ENCODE measurements at places on chromosomes 4 and X.

GRCh38 chrX:29744966-29745365 lies 470.4 kb upstream of the MAGEB2 start:
- DNase-seq, result no peak

GRCh38 chrX:37726346-37726745 lies 40.8 kb downstream of the XK start:
- no peak for DNase-seq

GRCh38 chr4:55343887-55344286 lies 2.2 kb upstream of the SRD5A3 start:
- no peak for DNase-seq

DNA sequence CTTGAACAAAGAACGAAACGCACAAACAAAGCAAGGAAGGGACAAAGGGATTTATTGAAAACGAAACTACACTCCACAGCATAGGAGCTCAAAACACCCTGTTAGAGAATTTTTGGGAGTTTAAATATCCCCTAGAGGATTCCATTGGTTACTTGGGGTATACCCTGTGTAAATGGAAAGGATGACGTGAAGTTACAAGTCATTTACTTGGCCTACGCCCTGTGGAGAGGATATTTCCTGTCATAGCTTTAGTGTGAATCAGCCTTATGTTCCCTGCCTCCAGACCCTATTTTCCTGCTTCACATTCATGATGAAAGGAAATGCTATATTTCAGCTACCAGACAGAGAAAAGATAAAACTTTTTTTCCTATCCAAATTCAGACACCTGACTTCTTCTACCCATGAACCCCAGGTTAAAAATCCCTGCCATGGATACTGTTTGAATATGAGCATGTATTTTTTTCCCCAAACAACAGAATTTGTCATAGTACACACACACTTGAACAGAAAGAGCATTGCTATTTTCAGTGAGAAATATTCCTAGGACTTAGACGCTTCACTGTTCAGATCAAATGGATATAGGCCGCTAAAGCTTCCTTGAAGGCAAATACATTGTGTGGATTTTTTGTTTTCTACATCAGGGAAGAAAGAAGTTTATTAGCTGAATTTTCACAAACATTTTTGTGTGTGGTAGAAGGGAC lies 20.4 kb downstream of the PIN4 start:
- DNase-seq, result peak; percentile 78

DNA sequence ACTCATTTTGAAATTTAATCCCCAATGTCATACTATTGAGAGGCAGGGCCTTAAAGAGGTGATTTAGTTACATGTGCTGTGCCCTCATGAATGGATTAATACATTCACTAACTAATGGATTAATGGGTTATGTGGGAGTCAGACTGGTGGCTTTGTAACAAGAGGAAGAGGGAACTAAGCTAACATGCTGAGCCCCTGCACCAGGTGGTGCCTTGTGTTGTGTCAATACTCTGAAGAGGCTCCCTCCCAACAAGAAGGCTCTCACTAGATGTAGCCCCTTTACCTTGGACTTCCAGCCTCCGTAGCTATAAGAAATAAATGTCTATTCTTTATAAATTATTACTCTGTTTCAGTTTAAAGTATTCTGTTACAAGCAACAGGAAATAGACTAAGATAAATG lies 411.9 kb upstream of the EMCN start:
- no peak for DNase-seq

DNA sequence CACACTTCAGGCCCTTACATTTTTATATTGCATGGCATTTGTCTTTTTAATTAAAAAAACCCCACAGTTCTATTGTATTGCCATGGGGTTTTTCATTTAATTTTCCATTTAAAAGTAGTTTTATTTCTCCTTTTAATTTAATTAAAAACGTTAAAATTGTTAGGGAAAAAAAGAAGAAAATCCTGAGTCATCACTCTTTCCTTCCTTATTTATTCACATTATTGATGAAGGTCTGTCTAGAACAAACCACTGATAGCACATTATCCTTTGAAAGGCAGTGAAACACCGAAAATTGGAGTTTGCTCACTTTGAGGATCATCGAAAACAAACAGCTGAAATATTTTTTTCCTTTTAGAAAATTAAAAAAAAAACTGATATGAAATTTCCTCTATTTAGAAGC lies 759.7 kb upstream of the MAGEB2 start:
- no peak for DNase-seq

DNA sequence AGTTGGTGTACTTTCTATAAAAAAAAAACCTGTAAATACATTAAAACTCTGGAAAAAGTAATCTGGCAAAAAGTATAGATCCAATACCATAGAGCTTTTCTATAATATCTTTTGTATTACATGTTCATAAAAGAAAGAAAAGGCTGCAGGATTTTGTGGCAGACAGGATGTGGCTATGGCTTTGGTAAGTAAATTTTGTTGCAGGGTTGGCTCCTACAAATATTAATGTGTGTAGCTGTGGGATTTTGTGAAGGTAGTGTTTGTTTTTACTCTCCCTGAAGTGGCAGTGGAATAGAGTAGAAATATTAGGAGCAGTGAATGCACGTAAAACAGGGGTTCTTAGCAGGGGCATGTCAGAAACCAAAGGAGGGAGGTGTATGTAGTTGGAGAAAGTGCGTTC lies 84.8 kb downstream of the TSPAN7 start:
- no peak for DNase-seq

GRCh38 chrX:117707948-117708743 lies 408.5 kb downstream of the KLHL13 start:
- no peak for DNase-seq

Measured in EL (cell line).